ENCODE measurements at places on chromosomes 1 and 21.

DNA sequence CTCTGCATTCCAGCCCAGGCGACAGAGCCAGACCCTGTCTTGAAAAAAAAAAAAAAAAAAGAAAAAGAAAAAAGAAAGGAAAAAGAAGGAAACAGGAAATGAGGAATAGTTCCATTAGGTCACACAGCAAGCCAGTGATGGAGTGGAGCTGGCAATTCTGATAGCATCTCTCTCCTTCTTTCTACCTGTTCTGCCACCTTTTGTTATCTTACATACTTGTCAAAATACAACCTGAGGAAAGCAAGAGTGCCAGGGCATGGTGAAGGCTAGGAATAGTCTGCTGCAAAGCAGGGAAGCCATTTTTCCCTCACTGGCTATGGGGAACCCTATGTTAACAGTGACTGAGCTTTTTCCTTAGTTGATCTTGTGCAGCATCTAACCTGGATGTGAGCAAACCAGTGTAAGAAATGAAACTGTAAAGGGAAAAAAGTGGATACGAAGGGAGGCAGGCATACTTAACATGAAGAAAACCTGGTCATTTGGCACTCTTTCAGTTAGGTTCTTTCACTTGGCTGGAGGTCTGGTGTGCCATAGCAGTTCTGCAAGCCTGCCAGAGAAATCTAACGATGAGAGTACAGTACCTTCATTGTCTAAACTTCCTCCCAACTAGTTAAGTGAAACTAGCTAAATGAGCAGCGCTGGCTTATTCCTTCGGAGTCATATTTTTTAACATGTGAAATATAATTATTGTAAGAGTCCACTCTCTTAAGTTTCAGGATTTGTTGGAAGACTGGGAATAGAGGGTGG is 17.9 kb upstream of the THEM5 start:
- H3K4me1 ChIP-seq, result peaks cover 8% of the 10 kb centered on the region
- no peak overlapping the region for H3K4me3 ChIP-seq
- no peak overlapping the region for H3K27ac ChIP-seq
- H3K27me3 ChIP-seq, result no peaks in the 10 kb centered on the region
- no peak for DNase-seq

DNA sequence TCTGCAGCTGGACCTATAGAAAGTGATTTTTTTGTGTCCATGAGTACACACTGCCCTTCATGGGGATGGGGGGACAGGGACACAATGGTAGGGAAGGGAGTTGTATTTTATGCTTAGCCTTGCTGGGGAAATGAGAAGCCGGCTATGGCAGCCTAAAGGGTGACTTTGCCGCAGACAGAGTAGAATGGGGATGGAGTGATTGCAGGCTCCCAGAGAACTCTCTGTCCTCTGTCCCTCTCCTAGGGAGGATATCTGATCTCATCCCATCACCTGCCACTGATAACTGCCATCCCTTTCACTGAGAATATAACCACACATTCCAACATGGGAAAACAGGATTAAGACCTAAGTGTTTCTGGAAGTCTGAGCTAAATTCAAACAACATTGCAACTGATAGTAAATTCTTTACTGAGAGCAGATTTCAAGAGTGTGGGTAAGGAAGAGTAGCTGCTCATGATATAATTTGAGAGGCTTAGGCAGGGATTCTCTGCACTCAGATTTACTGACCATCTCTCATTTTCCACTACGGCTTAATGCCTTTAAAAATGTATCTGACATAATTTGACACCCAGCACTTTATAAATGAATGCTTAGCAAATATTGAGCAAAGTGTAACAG is 13.9 kb downstream of the SH2D1B start:
- no peaks in the 10 kb centered on the region for H3K27me3 ChIP-seq
- DNase-seq, result no peak
- H3K27ac ChIP-seq, result no peak overlapping the region
- H3K4me3 ChIP-seq, result no peak overlapping the region
- no peaks in the 10 kb centered on the region for H3K4me1 ChIP-seq
- H3K36me3 ChIP-seq, result no peaks in the 10 kb centered on the region

- no peaks in the 10 kb centered on the region for H3K36me3 ChIP-seq
- no peak overlapping the region for H3K27ac ChIP-seq
- H3K4me3 ChIP-seq, result no peak overlapping the region
- no peaks in the 10 kb centered on the region for H3K27me3 ChIP-seq
- DNase-seq, result no peak
- no peaks in the 10 kb centered on the region for H3K4me1 ChIP-seq
Measured at GRCh38 chr1:70616946-70617345, 205.9 kb downstream of the CTH start.

DNA sequence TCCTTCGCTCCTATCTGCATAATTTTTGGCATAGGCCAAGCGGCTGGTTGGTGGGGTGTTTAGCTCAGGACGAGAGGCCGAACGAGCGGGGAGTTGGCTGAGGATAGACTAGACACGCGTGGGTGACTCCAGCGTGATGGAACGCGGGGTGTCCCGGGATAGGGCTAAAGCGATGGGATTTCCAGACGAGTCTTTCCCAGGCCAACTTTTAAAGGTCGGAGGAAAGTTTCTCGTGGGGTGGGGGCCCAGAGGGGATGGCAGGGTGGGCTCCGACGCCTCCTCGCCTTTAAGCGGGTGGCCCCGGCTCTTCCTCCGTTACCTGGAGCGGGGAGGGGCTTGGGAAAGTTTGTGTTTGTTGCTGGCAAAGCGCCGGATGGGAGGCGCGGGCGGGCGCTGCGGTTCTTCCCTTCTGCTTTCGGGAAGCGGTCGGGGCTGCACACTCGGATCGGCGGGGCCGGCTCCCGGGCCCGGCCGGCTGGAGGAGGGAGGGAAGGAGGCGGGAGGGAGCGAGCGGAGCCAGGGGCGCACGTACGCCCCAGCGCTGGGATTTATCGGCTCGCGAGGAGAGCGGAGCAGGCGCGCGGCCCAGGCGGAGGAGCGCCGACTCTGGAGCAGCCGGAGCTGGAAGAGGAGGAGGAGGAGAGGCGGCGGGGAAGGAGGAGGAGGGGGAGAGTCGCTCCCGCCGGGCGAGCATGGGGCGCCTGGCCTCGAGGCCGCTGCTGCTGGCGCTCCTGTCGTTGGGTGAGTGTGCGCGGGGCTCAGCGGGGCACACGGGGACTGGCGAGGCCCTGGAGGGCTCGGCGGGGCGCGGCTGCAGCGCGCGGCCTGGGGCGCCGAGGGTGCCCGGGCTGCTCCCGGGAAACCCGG is at the start of gene PTGFRN:
Gene PTGFRN, plus strand, starts transcription at position 405 of the 867 bp plus-strand sequence. Its CDS starts 288 bp downstream, at position 693.
- no peak within 1 kb of the TSS for H3K4me3 ChIP-seq
- H3K36me3 ChIP-seq, result no peaks in the 10 kb centered on the region
- H3K4me1 ChIP-seq, result no peaks in the 10 kb centered on the region
- no peak within 1 kb of the TSS for H3K27ac ChIP-seq
- no peak for DNase-seq

GRCh38 chr21:38986806-38987632 is 181.3 kb downstream of the ETS2 start:
- H3K36me3 ChIP-seq, result no peaks in the 10 kb centered on the region
- H3K27me3 ChIP-seq, result peaks cover 65% of the 10 kb centered on the region
- H3K4me1 ChIP-seq, result no peaks in the 10 kb centered on the region
- DNase-seq, result no peak
- no peak overlapping the region for H3K4me3 ChIP-seq

DNA sequence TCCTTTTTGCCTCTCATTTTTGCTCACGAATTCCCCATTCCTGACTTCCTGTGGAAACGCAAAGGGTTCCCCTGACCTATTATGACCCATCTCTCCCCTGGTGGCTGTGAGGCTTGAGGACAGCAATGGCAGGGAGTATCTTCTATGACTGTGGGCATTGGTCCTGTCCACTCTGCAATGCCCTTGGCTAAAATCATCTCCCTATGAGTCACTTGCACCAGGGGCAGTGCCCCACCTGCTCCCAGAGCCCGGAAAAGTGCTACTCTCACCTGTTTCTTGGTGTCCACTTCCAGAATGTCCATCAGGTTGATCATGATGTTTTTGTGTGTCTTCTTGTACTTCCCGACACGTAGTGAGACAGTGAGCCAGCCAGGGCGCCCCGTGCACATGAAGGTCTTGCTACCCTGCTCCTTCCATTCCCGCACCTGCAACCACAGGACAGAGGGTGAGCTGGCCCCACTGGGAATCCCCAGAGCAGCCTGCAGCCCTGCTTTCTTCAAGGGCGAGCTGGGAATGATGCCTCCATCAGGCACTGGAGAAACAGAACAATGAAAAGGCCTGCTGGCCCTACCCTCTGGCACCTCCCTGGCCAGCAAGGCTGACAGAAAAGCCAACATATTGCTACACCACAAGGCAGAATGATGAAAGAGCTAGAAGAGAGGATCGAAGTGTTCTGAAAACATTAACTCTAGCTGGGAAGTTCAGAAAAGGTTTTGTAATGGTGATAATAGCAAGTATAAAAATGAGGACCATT is 3.5 kb downstream of the DHCR24 start:
- peaks cover 7% of the 10 kb centered on the region for H3K4me1 ChIP-seq
- no peak overlapping the region for H3K4me3 ChIP-seq

DNA sequence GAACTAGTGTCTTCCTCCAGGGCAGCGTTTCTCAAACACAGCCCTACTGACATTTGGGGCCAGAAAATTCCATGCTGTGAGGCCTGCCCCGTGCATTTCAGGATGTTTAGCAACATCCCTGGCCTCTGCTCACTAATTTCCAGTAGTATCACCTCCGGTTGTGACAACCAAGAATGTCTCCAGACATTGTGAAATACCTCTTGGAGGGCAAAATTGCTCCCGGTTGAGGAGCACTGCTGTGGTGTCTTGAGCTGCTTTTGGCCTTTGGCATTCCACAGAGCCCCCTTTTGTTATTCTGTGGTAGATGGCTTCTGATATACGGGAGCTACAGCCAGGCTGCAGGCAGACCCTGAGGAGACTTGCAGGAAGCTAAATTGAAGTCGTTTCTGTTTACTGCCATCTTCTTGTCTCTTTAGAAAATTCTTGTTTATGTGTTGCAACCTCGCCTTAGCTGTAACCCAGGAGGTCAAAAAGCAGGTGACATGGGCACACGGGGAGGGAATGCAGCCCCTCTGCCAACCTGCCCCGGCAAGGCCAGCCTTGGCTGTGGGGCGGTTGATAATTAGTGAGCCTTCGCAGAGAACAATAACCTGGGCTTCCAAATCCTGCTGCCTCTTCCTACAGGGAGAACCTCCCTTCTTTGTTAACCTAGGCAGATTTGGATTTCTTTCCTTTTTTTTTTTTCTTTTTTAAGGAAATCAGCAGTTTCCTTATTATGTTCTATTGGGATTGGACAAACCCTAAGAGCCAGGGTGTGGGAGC is 74.7 kb upstream of the AKT3 start:
- no peaks in the 10 kb centered on the region for H3K4me1 ChIP-seq
- DNase-seq, result no peak
- H3K27ac ChIP-seq, result no peak overlapping the region
